ENCODE measurements at places on chromosomes 5 and 9.
A peak's percentile ranks its signal among the peaks of the same experiment; 100 is the strongest.

DNA sequence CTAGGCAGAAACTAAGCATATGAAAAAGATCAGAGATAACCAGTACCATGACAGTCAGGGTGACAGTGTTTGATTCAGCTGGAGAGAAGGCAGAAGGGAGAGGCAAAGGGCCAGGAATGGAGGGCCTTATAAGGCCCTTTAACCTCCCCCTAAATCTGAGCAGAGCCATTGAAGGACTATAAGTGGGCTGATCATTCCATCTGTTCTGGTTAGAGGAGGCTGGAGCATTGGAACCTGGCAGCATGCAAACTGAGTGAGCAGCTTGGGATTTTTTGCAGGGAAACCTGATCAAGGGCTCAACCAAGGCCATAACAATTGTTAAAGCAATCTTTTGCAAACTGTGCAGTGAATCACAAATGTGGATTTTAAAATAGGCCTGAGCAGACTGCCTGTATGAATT is 174.5 kb upstream of the DAP start:
- DNase-seq = no peak

GRCh38 chr9:37436540-37436939 is 14.0 kb downstream of the GRHPR start:
- no peak for DNase-seq

DNA sequence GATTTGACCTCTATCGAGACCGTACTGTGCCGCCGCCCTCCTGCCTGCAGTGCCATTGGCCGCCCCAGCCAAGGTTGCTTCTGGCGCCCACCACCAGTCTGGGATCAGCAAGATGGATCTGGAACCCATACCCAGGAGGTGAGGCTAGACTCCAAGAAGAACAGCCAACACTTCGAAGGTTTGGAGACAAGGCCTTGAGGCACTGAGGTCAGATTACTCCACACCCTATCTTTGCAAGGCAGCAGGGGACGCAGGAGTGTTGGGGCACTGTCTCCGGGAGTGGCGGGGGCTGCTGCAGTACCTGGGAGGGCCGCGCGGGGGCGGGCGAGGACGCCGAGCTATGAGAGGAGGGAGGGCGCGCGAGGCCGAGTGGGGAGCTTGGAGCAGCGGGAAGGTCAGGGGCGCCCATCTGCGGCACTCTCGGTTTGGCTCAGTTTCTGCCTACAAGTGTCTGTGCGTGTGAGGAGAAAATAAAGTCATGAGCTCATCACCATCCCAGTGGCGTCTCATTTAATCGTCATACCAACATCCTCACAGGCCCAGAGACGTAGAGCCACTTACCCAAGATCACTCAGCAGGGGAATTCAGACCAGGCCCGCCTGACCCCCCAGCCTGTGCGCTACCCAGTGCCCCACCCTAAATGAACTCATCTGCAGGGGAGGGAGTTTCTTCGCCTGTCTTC is 20.5 kb upstream of the PSD2 start:
- peak; percentile 72 for DNase-seq

DNA sequence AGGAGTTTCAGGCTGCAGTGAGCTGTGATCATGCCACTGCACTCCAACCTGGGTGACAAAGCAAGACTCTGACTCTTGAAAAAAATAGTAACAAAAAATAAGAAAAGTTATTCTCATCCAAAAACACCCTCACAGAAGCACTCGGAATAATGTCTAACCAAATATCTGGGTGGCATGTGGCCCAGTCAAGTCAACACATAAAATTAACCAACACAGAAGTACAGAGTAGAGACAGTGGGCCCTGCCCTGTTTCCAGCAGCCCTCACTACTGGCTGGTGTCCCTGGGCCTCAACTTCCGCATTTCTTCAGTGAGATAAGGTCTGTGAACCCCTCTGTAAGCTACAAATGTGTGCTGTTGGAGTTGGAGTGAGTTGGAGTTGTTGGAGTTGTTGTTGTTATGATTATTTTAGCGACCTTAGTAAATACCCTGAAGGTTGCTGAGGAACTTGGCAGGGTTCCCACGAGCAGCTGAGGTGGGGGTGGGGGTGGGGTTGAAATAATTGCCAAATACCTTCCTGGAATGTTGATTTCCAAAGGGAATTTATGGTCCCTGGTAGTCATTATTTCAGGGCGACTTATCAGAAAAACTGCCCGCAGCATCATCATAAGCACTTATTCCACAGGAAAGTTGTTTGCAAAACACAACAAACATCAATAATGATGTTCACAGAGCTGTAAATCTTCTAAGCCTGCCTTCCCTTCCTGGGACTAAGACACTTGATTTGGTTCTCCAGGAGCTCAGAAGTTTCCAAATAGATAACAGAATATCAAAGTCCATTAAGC is 30.2 kb downstream of the C5orf15 start:
- no peak for DNase-seq

- no peak for DNase-seq
These were observed 628 bp downstream of the SYNPO start for GRCh38 chr5:150641006-150641570.

GRCh38 chr5:134071614-134072207 is 42.8 kb upstream of the TCF7 start:
- no peak for DNase-seq

DNA sequence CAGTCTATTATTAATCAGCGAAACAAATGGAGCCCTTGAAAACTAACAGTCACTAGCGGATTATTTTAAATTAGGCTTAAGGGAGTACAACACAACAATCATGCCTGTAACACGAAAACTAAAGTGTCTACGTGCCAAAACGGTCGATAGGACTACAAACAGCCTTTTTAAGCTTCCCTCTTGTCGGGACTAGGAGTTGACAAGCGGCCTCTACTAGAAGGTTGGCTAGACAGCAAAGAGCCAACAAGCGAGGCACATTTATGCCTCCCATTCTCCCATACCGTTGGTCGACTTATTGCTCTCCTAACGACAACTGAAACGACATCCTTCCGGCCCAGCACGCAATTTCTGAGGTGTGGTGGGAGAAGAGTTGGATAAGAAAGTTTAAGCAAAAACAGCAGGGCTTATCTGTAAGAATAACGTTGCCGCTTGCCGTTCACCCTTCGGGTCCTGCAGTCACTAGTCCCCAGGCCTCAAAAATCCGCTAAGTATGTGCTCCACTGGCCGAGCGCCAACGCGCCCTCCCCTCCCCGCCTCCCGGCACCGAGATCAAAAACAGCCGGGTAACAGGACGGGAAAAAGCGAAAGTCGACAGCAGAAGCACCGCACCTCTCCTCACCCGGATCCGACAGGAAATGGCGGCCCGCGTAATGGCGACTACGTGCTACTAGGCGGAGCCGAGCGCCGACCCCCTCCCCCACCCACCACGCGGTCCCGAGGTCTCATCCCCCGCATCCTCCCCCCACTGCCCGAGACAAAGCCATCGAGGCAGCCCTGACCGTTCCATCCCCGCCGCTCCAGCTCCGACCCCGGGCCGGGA is 813 bp downstream of the HNRNPK start:
- peak; percentile 73 for DNase-seq

- DNase-seq = no peak
These were observed 193.5 kb downstream of the GNA14 start for GRCh38 chr9:77454663-77455062.

DNA sequence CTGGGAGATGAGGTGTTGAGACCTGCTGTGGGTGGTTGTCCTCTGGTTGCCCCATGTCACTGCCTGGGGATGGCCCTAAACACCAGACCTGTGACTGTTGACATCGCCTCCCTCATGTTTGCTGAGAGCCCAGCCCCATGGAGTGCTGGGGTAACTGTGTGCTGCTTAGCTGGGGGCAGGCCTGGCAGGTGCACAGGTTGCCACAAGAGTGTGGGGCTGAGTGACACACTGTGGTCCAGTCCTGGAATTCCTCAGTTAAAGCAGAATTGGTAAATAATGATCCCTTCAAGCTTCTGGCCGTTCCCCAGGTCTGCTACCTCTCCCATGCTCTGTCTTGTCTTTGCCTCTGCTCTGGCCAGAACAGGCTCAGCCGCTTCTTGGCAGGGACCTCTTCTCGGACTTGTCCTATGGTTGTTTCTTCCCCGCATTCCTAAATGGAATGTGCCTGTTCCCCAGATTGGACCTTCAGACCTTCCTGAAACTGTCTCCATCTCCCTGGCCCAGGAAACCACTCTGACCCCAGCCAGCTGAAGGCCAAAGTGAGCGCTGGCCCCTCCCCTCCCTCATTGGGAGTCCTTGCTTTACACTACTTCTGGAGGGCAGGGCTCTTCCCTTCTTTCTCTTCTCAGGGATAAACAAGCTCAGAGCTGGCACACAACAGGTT is 61.2 kb upstream of the PITX1 start:
- DNase-seq = no peak

GRCh38 chr5:172493002-172493401 is 38.7 kb upstream of the SH3PXD2B start:
- DNase-seq = no peak

DNA sequence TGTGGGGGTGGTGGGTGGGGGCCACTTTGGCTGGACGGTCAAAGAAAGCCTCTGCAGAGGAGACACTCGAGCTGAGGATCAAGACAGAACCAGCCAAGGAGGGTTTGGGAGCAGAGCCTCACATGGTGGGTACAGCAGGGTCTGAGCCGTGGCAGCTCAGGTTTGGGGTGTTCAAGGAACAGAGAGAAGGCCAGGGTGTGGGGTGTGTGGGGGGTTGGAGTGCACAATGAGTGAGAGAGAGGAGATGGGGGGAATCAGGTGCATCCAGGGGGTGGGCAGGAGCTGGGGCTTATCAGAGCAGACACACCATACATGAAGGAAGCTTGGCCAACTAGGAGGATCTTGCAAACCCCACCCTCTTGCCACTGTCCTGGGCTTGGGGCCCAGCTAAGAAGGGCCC is 140.0 kb downstream of the NSG2 start:
- DNase-seq = no peak

DNA sequence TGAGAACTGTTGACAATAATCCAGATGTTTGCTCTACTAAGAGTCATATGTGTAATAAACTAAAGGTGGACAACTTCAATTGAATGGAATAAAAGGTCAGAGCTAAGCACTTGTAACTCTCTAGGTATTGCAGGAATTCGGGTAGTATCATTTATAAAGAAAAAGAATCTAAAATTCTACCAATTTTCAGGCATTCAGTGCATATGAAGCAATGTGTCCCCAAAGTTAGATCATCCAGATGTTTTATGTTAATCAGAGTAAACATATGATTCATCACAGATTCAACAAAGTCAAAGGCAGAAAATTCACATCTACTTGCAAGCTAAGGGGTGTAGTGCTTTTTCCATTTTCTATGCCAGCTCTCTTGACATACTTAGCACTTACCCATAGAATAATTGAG is 477.1 kb downstream of the PDE4D start:
- no peak for DNase-seq

DNA sequence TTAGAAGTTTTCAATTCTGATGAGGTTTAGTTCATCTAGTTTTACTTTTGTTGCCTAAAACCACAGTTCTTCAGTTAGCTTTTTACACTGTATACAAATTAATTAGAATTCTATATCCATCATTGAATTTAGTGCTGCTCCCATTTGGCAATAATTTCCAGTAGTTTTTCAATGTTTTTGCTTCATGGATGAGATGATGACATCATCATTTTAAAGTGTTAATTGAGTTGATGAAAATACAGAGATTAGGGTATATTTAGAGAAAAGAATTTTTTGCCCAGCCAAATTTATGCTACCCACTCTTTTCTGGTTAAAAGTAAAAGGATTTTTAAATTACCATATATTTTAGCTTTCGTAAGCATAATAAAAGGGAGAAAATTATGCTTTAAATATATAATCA is 323.8 kb downstream of the TMEM167A start:
- no peak for DNase-seq

GRCh38 chr9:115398996-115399395 is 281.0 kb upstream of the TNC start:
- DNase-seq = no peak

GRCh38 chr5:151002250-151002649 is 18.1 kb upstream of the GPX3 start:
- no peak for DNase-seq

DNA sequence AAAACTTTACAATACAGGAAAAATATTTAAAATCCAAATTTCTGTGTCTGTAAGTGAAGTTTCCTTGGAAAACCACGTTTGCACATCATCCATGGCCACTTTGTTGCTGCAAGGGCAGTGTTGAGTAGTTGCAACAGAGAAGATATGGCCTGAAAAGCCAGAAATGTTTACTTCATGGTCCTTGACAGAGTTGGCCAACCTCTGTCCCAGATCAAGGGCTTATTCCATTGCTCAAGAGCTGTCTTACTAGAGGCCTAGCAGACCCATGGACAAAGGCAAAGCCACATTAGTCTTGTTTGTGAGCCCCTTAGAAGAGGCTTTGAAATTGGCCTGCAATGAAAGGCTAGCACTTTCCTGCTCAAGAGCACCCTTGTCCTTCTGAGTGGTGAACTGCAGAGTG is 119.4 kb downstream of the GAS1 start:
- no peak for DNase-seq

DNA sequence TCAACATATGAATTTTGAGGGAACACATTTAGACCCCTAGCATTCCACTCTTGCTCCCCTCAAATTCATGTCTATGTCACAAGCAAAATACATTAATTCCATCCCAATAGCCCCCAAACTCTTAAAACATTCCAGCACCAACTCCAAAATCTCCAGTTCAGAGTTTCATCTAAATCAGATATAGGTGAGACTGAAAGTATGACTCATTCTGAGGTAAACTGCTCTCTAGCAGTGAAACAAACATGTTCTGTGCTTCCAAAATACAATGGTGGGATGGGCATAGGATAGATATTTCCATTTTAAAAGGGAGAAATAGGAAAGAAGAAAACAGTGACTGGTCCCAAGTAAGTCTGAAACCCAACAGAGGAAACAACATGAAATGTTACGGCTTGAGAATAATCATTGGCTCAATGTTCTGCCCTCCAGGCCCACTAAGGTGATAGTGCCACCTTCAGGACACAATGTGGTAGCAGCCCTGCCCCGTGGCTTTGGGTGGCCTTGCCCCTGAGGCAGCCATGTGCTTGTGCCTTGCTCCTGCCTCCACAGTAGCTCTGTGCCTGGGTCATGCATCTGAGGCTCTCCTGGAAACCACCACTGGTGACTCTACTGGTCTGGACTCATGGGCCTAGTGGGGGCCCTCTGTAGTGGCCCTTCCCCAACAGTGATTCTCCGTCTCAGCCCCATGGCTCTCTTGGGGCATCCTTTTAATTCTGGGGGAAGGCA is 36.4 kb upstream of the IPPK start:
- DNase-seq = no peak

- DNase-seq = no peak
These were observed 159.4 kb upstream of the NR3C1 start for GRCh38 chr5:143562935-143563334.

GRCh38 chr5:133050521-133050920 is 1.3 kb upstream of the HSPA4 start:
- DNase-seq = no peak

GRCh38 chr9:131181091-131181681 is 55.8 kb downstream of the NUP214 start:
- no peak for DNase-seq

DNA sequence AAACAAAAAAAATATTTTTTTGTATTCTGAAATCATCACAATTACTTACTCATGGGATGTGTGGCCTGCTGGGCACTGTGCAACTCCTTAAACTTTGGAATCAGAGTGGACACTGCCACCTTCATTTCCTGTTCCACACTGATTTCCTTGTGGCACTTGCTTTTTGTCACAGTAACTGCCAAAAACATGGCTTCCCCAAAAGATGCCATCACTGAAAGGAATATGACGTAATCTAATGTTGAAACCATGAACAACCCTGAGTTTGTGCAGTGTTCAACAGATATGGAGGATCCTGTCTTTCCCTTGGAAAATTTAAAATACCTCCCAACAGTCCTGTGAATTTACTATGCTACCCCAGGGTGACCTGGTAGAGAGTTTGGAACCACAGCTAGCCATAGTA is 12.6 kb upstream of the IL12B start:
- DNase-seq = no peak

Measured in stimulated activated CD4-positive, alpha-beta T cell treated with anti-CD3 and anti-CD28 coated beads, Interleukin-1b, Interleukin-23, amount 100 ng/mL, for 1 hour (primary cell).